ENCODE measurements at places on chromosomes 7 and 10.

DNA sequence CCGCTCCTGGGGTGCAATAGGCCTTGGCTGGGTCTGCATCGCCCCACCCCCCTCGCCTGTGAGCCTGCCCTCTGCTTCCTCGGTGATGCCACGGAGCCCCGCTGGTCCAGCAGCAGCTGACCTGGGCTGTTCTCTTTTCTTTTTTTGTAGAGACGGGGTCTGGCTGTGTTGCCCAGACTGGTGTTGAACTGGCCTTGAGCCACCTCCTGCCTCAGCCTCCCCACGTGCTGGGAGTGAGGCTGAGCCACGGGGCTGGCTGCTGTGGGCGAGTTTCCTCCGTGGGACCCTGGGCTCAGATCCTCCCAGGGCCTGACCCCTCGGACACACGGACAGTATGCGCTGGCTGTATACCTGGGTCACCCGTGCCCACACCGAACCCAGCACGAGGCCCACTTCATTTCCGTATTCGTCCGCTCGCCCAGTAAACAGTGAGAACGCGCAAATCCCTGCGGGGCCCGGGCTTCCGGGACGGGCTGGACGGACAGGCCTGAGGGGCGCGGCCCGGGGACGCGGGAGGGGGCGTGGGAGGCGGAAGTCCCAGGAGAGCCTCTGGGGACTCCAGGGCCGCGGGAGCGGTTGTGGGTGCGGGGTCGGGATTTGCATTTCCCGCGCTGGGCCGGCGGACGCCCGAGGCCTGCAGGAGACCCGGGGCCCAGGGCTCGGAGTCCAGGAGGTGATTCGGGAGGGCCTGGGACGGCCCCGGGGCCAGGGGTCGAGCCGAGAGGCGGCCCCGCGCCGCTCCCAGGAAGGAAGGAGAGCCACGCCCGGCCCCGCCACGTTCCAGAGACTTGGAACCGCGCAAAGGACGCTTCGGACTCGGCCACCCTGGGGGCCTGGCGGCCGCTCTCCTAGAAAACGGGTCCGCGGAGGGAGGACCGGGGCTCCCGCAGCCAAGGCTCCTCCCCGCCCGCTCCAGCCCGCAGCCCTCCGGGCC lies 57.7 kb upstream of the DNAJB6 start:
- DNase-seq, result no peak

- DNase-seq, result no peak
Observed at GRCh38 chr7:150371996-150372270, 3.3 kb downstream of the REPIN1 start.

DNA sequence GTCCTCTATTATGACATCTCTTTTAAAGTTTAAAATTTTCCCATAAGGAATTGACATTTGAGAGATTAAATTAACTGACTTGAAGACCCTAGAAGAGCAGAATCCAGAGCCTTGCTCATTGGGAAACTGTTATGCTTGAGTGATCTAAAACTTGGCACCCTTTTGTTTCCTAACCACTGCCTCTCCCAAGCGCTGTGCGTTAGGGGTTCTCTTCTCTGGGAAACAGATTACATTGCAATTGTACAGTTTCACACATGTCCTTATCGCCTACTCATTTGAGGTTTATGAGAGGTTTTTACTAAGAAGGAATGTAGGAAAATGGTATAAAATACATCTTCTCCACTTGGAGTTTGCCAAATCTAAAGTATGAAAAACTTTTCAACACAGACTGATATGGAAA lies 126.8 kb upstream of the AMPH start:
- DNase-seq, result no peak

DNA sequence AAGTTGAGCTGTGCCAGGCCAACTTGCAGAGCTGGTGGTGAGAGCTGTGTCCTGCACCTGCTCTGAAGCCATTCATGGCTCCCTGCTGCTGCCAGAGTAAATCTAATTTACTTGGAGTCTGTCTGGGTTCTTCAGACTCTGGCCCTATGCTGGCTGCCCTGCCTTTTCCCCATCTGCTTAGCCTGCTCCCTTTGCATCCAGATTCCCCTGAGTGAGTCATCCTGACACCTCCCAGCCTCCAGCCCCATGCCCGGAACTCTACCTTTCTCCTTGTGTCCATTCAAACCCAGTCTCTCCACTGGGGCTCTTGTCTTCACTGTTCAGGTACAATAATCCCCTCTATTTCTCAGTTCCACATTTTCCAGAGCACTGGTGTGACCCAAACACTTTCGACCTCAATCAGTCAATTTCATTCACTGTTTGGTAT lies 434.4 kb upstream of the ZMIZ1 start:
- no peak for DNase-seq

GRCh38 chr7:2114052-2114451 lies 118.7 kb downstream of the MAD1L1 start:
- DNase-seq, result no peak

GRCh38 chr10:7123774-7124173 lies 287.1 kb downstream of the SFMBT2 start:
- no peak for DNase-seq

DNA sequence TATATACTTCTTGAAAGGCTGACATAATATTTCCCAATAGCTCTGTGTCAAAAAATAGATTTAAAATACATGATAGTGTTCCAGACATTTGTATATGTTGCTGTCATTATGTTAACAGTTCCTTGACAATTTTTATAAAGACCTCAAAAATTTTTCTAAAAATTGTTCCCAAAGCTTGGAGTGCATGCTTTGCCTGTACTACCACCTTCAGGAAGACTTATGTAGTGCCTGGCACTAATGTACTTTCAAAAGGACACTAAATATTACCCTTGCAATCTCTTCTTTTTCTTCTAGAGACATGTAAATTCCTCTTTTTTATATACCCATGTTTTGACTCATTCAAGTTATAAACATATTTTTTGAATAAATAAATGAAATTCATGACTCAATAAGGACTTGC lies 48.0 kb upstream of the SP8 start:
- DNase-seq, result no peak

DNA sequence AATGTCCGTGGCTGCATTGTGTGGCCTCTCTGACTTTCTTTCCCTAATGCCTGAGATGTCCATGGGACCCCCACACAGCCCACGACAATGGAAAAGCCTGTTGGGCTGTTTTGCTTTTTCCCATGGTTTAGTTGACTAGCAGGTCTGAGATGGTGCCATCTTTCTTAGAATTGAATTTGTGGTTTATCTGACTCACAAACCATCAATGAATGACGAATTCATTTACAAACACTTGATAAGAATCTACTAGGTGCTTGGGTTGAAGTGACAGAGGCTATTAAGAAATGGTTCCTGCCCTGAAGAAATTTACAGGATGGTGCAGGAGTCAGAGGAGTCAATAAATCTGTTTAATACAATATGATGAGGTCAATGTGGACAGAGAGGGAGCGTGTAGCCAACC lies 75.4 kb downstream of the OTUD1 start:
- DNase-seq, result no peak

- no peak for DNase-seq
Observed at GRCh38 chr7:42856605-42856987, 55.3 kb downstream of the C7orf25 start.

DNA sequence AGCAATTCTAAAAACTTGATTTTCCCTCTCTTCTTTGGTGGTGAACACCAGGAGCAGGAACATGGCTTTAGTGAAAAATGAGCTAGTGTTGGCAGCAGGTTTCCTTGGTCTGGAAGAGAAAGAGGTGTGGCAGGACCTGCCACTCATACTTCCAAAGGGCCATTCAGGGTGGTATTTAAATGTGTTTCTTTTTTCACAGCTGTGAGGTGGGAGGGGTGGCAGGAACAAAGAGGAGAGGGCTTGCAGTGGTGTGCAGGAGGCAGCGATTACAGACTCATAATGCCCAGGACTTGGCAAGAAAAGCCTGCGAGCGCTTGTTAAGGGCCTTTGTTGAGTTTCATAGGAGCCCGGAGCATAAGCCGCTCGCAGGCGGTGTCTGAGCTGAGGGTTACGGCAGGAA lies 36.8 kb downstream of the WIPF3 start:
- no peak for DNase-seq

GRCh38 chr7:138515001-138515528 lies 55.0 kb downstream of the TRIM24 start:
- no peak for DNase-seq

DNA sequence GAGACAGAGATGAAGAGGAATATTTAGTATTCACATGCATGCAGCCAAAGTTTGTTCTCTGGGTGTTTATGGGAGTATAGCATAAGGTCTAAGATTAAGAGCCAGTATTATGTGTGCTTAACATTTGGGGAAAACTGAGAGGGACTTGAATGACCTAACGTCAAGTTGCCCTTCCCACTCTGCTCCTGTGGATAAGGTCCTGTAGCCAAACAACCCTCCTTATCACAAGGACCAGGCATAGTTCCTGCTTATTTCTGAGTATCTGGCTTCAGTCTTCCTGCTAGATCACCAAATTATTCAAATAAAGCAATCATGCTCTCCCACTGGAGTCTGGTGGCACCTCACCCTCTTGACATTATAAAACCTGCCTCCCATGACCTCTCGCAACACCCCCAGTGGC lies 137.9 kb upstream of the SEMA3E start:
- DNase-seq, result no peak

GRCh38 chr10:37704566-37704965 lies 152.8 kb downstream of the ZNF248 start:
- no peak for DNase-seq

- DNase-seq, result no peak
Observed at GRCh38 chr10:15754937-15755336, 35.2 kb upstream of the ITGA8 start.

GRCh38 chr10:17831896-17832295 lies 22.7 kb downstream of the MRC1 start:
- no peak for DNase-seq

DNA sequence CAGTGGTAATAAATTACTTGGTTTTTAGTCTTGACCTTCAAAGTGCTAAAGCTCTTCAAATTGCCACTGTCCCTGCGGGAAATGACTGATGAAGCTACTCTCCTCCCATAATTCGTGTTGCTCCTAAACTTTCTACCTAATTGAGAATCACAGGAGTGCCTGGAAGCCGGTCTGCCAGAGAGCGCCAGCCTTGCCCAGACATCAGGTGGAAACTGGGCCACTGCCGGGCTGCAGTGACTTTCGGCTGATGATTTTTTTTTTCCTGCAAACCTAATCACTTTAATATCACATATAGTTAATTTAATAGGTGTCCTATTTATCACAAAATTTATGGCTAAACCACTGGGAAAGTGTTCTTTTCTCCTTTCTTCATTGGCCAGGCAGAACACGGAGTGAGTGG lies 59.6 kb upstream of the UBE3C start:
- DNase-seq, result no peak

DNA sequence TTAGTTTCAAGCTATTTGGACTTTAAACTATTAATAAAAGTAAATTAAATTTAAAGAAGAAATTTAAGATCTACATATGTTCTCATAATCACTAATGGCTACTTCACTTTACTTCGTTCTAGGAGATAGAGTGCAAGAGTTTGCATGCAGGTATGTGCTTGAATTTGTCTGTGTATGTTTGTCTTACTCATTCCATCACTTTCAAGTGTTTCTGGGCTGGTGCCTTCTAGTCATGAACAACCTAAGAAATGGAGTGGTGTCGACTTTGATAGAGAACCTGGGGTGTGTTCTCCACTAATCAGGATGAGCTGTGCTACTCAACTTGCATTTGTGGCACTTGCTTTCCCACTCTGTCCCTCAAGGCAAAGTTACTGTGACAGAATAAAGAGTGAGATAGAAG lies 169.9 kb downstream of the KCND2 start:
- no peak for DNase-seq

- DNase-seq, result no peak
Observed at GRCh38 chr10:13938950-13939349, 352.2 kb downstream of the PRPF18 start.

- DNase-seq, result no peak
Observed at GRCh38 chr7:17600340-17600752, 301.9 kb downstream of the AHR start.

DNA sequence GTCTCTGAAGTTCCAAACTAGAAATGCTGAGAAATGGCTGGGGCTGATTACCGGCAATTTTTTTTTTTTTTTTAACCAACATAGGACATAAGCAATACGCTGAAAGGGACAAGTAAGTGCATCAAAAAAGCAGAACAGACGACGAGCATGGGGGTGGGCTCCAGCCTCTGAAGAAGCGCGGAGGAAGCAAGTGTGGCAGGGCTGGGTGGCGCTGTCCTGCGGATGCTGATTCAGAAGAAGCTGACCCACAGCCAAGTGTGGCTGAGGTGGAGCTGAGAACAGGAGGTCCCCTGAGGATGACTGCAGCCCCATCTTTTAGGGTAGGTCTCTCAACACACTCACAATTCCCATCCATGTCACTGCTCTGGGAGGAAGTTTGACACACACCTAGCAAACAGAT lies 65.6 kb downstream of the CTBP2 start:
- DNase-seq, result no peak

- no peak for DNase-seq
Observed at GRCh38 chr7:74290981-74291441, 1.8 kb downstream of the CLIP2 start.

DNA sequence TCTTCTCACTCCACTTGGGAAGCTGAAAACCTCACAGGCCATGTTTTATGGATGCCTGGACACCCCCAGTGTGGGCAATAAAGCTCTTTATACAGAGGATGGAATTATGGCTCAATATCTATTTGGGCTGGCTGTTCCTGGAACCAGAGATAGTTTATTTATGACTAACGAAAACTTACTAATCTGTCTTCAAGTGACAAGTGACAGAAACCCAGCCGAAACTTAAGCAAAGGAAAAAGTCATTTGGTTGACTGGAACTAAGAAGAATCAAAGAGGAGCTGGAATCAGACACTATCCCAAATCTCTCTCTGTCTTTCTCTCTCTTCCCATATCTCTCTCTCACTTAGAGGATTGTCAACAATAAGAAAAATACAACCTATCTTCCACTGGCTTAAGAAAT lies 78.3 kb upstream of the CDK6 start:
- no peak for DNase-seq

Data from hypothalamus (tissue), 51 donors.